CD4-positive, alpha-beta T cell treated with Interleukin-15 for 4 hours (primary cell): ENCODE measurements at places on chromosomes 1 and 21.
A peak's percentile ranks its signal among the peaks of the same experiment; 100 is the strongest.

DNA sequence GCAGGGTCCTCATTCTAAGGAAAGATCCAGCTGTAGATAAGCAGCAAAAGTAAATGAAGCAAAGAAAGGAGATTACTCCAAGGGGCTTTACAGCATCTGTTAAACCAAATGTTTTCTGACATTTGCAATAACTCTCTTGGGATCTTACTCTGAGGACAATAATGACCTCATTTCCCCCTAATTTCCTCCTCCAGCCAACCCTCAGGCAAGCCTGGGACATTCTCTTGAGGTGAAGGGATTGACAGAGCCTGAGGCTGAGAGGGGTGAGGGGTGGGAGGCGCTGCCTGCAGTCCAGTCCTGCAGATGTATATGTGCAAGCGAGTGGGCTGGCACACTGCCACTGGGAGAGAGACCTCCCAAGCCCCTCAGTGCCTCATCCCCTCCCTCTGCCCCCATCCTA is 40.5 kb upstream of the NEK2 start:
- no peak for DNase-seq

DNA sequence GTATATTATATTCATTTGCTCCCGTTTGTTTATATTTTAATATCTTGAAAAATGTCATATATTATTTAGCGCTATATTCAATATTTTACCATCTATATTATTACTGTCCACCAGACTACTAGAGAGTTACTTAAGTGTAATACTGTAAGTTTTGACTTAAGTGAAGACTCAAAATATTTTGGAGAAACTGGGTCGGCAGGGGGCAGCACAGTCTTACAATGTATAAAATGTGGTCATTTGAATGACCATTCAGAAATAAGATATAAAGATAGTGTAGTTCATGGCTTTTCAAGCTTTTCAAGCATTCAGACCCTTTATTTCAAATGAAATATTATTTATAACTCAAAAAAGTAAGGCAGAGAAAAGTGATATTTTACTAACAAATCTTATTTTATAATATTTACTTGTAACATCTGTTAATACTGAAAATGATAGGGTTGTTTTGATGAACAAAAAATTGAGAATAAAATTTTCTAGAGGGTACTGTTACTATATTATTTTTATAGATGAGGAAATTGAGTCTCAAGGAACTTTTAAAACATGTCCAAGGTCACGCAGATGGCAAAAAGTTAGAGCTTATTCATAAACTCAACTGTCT is 89.0 kb upstream of the SERTAD4 start:
- DNase-seq: peak; percentile 17

DNA sequence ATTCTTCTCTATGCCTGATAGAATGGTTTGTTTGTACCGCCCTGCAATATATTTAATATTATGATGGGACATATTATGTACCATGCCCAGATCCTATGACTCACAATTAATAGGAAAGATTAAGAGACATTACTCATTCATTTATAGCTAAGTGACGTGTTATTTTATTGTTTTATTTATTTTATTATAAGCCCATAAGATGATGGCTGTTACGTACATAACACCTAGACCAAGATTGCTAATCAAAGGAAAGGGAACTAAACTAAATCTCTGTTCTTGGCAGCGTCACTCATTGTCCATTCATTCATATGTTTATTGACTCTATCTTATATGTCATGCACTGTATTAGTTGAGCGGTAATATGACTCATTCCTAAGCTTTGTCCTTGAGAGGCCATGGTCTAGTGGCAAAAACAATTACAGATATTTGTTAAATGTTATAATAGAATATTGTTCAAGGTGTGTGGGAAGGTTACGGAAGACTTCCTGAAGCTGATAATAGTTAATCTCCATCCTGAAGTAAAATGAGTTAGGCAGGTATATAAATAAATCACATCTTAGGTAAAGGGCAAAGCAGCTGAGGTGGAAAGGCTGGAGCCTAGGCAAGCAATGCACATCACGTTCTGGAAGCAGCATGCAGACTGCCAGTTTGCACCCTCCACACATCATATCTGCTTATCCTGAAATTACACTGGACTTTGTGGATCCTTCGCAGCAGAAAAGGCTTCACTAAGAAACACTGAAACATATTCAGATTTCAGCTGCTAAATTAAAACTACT is 16.6 kb upstream of the CD55 start:
- no peak for DNase-seq

- DNase-seq: no peak
Measured at GRCh38 chr1:10815858-10816195, 19.4 kb upstream of the CASZ1 start.

- DNase-seq: no peak
Measured at GRCh38 chr1:168179438-168180147, 831 bp downstream of the TIPRL start.

- no peak for DNase-seq
Measured at GRCh38 chr1:152018537-152018936, 18.3 kb downstream of the S100A11 start.

- DNase-seq: no peak
Measured at GRCh38 chr1:161206411-161207140, 4.4 kb downstream of the NDUFS2 start.

DNA sequence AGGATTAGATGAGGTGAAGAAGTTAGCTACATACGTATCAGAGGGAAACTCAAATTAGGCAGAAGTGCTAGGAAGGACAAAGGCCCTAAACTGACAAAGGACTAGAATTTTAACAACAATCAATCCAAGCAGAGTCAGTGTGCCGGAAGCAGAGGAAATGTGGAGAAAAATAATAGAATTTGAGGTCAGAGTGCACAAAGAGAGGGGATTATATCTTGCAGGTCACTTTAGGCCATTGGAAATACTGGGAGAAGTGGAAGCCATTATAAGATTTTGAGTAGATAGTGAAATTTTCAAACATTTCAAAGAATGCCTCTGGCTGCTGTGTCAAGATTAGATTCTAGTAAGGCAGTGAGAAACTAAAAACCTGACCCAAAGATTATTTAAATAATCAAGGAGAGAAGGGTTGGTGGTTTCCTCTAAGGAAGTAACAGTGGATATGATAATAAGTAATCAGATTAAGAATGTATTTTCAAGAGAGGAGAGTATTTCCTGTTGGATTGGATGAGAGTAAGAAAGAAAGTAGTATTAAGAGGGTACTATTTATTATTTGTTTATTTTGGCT is 889.2 kb upstream of the NCAM2 start:
- DNase-seq: no peak

DNA sequence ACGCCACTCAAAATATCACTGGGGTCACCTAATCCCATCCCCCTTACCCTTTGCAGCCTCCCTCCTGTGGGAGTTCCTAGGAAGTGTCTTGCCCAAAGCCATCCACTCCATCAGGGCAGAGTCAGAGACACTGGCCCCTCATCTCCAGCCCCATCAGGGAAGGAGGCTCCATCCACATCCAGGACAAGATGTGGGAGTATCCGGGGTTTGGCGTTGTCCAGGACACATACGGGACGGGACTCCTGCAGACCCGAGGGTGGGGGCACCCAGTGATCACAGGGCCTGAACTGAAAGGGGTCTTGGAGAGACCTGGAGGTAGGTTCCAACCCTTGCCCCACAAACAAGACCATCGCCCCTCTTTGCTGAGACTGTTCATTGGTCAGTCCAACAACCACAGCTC is 348.2 kb downstream of the MATN1 start:
- no peak for DNase-seq

GRCh38 chr1:214902636-214903320 is 179.8 kb upstream of the KCNK2 start:
- no peak for DNase-seq

GRCh38 chr1:179921472-179921871 is 33.1 kb upstream of the CEP350 start:
- DNase-seq: no peak

- DNase-seq: no peak
Measured at GRCh38 chr1:192943108-192943507, 116.1 kb downstream of the UCHL5 start.

GRCh38 chr1:110345480-110345879 is 6.3 kb downstream of the RBM15 start:
- no peak for DNase-seq

GRCh38 chr1:32316903-32317277 is 19.1 kb downstream of the MARCKSL1 start:
- no peak for DNase-seq

DNA sequence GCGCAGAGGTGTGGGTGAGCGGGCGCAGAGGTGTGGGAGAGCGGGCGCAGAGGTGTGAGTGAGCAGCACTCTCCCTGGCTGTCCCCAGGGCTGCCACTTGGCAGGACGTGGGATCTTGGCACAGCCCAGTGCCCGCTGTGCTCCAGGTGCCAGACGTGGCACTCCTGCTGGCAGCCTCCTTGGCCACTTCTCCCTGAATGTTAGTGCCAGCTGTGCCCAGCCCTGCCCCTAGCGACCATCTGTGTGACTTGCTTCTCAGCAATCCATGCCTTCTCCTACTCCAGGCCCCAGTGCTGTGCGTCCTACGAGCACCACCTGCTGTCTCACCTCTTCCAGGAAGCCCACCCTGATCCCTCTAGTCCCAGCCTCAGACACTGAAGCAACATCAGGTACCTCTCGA is 30.5 kb downstream of the KRTAP10-1 start:
- DNase-seq: no peak

- no peak for DNase-seq
Measured at GRCh38 chr1:208349694-208350330, 105.6 kb upstream of the PLXNA2 start.

DNA sequence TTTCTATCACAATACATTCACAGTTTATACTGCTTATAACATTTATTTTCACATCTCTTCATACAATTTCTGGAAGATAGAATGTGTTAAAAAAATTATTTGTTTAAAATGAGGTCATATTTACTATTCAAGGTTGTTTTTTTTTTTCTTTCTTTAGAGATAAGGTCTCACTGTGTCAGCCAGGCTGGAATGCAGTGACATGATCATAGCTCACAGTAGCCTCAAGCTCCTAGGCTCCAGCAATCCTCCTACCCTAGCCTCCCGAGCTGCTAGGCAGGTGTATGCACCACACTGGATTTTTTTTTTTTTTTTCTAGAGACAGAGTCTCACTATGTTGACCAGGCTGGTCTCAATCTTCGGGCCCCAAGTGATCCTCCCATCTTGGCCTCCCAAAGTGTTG is 19.0 kb upstream of the RNF11 start:
- DNase-seq: no peak

GRCh38 chr1:150321826-150322166 is 463 bp downstream of the PRPF3 start:
- no peak for DNase-seq

DNA sequence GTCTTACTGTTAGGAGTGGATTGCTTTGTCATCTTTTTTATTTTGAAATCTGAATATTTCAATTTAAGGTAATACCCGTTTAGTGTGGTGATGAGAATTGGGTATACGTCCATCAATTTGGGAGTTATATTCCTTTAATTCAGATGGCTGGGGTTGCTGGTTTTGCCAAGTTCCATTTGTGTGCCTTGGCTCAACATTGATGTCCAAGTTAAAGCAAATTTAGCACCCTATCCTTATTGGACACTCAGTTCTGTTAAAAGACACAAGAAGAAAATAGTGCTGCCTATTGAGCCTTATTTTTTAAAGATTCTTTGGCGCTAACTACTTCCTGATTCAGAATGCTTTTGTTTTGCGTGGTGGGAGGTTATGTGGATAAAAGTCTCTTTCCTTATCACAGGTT is 40.6 kb downstream of the CAMTA1 start:
- DNase-seq: no peak

GRCh38 chr1:46477153-46477929 is 12.3 kb upstream of the DMBX1 start:
- DNase-seq: peak; percentile 67

DNA sequence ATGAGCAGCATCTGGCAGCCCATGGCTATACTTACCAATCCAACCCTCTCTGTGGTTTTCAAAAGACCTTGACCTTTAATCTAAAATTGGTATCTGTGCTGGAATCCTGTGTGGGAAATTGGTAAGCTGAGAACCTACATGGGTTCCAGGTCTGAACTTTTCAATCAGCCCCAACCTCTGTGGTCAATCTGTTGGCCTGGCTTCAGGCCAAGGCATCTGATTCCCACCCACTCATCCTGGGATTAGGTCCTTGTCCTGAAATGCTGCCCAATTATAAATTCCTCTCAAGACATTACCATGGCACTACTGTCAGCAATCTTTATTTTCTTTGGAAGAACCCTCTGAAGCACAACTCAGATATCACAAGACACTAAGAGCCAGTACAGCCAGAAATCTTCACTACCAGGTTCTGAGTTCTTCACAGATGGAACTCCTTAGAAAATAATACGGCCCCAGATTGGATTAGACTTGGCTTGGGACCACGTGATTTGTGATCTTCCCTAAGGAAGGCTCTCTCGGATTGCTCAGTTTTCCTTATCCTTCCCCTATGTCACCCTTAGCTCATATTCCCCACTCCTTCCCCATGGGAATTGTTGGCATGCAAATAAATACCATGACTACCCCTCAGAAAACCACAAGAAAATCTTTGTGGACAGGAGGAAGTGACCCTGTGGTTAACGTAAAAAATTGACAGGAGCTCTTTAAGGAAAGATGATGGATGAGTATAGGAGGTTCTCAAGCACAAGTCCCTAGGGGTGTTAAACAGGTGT is 207.9 kb upstream of the ST6GALNAC5 start:
- DNase-seq: no peak

- DNase-seq: no peak
Measured at GRCh38 chr1:188937965-188938551, 1539.6 kb downstream of the BRINP3 start.

GRCh38 chr21:42735061-42735460 is 81.6 kb downstream of the PDE9A start:
- DNase-seq: no peak

DNA sequence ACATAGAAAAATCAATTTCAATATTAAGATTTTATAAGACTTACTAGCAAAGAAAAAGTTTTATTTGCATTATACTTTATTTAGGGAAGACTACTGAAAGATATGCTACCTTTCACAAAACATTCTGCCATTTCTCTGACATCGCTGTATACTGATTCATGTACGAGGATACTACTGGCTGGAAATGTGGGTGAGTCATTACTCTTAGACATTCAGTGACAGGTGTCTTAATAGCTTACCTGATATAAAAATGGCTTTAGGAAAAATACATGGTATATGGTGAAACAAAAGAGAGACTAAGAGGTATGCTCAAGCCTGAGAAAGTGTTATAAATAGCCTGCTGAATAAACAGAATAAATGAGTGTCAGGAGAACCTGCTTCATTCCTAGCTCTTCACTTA is 73.0 kb upstream of the EXO1 start:
- no peak for DNase-seq

- DNase-seq: no peak
Measured at GRCh38 chr1:150141452-150141851, 8.3 kb upstream of the PLEKHO1 start.
